Stimulated activated CD8-positive, alpha-beta memory T cell treated with anti-CD3 and anti-CD28 coated beads, Interleukin-15, amount 100 ng/mL, for 1 hour (primary cell): ENCODE measurements at places on chromosomes 13 and 19.
A peak's percentile ranks its signal among the peaks of the same experiment; 100 is the strongest.

DNA sequence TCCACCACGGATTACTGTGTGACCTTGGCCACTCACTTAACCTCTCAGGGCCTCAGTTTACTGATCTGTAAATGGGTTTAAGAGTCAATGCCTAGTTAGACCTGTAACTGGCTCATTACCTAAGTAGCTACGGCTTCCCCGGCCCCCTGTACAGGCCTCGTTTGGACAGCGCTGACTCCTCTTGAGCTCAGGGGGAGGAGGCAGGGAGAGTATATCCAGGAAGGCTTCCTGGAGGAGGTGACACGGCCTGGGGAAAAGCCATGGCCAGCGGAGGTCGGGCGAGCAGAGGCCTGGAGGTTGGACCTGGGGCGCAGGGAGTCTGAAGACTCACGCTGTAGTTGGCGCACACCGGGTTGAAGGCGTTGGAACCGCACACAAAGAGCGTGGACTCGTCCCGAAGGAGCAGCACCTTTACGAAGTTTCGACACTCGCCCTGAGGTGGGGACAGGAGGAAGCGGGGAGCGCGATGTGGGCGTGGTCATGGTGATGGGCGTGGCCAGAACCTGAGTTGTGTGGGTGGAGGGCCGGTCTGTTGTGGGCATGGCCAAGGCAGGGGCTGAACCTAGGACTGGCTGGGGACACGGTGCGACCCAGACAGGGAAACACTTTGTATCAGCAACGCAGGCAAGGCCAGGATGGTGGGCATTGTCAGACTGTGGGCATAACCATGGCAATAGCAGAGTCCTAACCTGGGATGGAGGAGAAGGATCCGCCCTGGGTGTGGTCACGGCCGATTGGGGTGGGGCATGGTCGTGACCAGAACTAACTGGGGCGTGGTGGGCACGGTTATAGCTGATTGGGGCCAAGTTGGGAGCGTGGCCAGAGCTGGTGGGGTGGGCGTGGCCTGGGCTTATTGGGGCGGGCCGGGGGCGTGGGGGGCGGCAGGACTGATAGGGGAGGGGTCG lies 3.6 kb downstream of the SEMA6B start:
- no peak for DNase-seq

- no peak for DNase-seq
These were observed 72.2 kb downstream of the KCTD15 start for GRCh38 chr19:33868788-33869412.

- no peak for DNase-seq
These were observed 303.5 kb downstream of the TEX29 start for GRCh38 chr13:111623743-111624505.

GRCh38 chr19:34172661-34173192 lies 423 bp downstream of the LSM14A start:
- peak; percentile 2 for DNase-seq

GRCh38 chr19:50666346-50667176 lies 17.3 kb downstream of the C19orf81 start:
- no peak for DNase-seq

GRCh38 chr13:41130356-41130755 lies 2.2 kb downstream of the KBTBD6 start:
- no peak for DNase-seq

DNA sequence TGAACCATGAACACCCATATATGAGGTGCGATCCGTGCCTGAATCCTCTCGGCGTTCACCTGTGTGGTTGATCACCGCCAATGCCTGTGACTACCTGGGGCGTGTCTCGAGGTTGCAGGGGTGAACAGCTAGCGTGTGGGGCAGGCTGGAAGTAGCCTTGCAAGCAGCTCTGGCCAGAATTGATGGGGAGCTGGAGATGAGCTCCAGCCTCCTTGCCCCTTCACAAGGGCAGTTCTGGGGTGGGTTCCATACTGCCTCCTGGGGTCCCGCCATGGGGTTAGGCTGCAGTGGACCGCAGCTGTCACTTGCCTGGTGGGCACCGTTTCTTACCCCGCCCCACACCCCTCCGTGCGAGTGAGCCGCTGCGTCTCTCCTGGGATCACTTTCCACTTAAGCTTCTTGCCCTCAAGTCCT lies 154.5 kb upstream of the SOX1 start:
- DNase-seq, result no peak

GRCh38 chr19:51107406-51108065 lies 673 bp downstream of the CTU1 start:
- DNase-seq, result no peak

DNA sequence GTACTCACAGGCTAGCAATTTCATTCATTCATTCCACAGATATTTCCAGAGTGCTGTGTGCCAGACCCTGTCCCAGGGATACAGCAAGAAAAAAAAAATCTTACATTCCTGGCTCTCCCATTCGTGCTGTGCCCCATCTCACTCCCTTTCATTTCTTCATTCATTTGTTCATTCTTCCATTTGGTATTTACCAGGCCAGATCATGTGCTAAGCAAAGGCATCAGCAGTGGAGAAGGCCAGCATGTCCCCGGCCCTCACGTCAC lies 2.3 kb downstream of the MAP3K10 start:
- DNase-seq, result no peak

GRCh38 chr13:97429681-97430081 lies 4.3 kb upstream of the RAP2A start:
- no peak for DNase-seq

DNA sequence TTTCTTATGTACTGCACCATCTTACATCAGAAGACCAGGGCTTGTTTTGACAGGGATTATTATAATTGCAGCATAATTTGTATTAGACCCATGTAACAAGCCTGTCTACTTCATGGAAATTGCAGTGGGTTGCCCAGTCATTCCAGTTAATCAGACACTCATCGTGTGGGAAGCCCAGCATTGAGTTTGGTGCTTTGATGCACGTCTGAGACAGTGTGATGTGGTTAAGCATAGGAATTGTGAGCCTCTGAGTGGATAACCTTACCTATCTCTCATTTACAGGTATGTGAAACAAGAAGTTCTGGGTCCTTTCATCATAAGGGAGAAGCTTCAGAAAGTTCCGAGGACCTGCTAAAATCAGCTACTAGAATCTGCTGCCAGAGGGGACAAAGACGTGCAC lies 12.8 kb downstream of the RGCC start:
- no peak for DNase-seq

GRCh38 chr13:100336795-100337516 lies 248.1 kb downstream of the PCCA start:
- no peak for DNase-seq

DNA sequence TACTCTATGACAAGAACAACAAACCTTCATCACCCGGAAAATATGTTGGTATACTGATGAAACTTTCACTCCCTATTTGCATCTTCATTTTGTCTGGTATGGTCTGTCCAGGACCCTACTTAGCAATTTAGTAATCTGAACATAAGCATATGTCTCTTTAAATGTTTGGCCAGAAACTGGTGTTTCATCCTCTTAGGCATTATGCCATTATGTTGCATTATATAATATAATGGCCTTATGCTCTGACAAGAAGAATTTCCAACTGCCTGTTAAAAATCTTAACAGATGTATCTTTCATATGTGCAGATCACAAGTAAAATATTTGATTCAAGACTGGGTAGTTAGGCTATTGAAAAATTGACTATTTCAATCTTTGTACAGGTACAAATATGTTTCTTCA lies 610.6 kb upstream of the PRR20A start:
- DNase-seq, result no peak

GRCh38 chr13:88461272-88462009 lies 790.3 kb downstream of the SLITRK5 start:
- DNase-seq, result no peak

DNA sequence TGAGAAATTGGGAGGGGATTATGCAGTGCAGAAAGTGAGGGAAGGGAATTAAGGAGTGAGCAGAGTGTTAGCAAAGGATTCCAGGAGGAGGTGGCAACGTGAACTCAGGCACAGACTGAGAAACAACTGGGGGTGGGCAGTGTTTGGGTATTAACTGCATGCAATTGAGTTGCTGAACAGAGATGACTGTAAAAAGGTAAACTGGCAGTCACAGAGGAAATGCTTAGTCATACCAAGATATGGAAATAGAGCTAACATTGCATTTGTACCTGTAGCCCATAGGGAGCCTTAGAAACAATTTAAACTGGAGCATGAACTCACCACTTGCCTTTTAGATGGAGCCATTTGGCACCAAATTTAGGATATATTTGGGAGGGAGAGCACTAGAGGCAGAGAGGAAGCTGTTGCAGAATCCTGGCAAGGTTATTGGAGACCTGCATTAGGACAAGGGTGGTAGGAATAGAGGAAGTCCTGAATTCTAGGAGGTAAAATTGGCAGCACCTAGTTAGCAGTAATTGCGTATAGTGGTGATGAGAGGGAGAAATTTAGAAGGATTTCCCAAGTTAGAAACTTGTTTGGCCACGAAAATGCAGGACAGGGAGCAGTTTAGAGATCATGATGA lies 100.6 kb upstream of the FRY start:
- no peak for DNase-seq

GRCh38 chr13:108915634-108916512 lies 286.5 kb downstream of the MYO16 start:
- DNase-seq, result peak; percentile 36

DNA sequence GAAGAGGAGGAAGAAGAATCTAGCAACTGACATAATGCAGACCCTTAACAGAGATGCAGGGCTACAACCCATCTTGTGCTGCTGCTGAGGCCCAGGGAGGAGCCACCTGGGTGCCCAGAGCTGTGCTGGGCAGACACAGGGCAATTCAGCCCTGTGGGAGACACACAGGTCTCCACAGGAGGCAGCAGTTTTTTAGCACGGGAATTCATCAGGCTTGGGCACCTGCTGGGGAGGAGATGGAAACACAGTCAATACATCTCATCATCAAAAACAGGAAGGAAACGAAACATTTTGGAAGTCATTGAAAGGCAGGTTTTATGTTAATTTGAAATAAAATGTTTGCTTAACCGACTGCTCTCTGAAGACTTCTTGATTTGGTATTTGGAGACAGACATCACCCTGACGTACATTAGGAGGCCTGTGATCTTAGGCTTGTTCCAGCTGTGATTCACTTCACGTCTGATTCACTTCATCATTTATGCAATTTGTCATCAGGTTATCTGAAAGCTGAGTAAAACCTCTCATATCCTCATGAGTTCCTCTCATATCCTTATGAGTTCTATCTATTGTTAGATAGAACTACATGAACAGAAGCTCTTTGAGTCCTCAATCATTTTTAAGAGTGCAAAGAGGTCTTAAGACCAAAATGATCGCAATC lies 77.4 kb downstream of the CYSLTR2 start:
- no peak for DNase-seq

GRCh38 chr13:32257649-32258048 lies 57.5 kb downstream of the ZAR1L start:
- DNase-seq, result no peak

DNA sequence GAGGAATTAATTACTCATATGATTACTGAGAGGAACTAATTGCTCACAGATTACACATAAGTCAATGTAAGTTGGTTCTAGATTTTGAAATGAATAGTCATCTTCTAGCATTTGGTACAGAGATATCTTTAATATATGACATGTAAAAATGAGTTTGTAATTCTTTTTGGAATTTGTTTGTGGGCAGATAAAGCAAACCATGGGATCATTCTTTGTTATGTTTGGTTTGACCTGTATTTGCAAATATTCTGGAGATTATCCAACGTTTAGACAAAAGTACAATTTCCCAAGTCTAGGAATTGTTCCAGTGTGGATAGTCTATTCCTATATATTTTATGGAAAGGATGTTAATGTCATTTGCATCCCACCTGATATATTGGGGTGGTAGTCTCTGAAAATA lies 309.6 kb upstream of the EDNRB start:
- no peak for DNase-seq

DNA sequence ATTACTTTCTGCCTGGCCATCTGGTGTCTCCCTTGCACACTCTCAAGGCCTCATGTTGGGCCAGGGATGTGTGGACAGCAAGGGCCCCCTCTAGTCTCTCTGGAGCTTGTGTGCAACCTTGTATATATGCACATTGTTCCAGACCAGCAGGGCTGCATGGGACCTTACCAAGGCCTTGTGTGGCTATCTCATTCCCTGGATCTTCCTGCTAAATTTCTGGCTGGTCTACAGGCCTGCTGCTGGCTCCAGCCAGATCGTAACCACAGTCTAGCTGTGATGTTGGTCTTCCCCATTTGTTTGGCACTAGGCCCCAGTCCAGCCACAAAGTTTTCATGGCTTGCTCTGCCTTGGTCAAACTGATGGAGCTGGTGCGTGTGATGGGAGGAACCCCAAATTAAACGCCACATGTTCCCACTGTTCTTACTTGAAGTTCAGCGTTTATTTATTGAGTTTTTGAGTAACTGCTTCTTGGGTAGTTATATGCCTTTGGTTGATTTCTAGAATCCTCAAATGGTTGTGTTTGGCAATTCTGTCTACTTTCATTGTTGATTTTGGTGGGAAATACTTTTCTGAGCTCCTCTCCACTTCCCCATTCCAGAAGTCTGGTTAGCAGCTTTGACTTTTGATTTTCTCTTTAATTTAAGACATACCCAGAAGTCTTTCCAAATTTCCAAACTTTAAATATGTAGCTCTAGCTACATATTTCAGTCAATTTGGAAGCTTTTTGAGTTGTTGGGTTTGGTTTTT lies 56.4 kb downstream of the SIPA1L3 start:
- DNase-seq, result no peak

GRCh38 chr19:35432911-35433310 lies 15.1 kb upstream of the FFAR2 start:
- DNase-seq, result no peak

DNA sequence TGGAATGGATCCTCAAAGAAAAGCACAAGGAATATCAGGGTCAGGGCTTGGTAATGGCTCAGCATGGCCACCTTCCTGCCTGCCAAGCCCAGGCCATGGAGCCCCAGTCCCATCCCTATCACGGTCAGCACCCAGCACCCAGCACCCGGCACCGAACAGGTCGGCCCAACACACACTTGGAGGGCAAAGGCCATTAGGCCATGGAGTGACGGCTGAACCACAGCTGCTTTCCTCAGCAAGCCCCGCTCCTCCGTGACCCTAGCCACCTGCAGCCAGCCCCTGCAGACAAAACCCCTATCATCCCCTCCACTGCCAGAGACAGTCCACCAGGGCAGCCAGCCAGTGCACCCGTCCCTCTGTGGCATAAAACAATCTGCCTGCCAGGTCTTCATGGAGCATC lies 20.6 kb downstream of the PEPD start:
- DNase-seq, result no peak

DNA sequence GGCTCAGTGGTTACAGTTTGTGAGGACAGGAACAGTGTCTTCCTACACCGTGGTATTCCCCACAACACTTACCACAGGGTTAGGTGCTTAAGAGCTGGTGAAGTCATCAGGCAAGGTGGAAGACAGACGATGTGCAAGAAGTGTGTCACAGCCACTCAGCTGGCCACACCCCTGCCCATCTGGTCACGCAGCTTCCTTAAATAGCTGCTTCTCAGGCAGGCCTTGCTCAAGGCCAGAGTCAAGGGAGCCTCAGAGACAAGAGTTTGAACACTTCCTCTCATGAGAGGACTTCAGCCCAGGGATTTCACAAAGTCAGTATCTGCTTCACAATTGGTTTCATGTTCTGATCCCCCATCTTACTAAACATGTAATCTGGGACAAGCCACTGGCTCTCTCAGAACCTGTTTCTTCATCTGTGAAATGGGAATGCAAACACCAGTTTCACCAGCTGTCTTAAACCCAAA lies 80.3 kb upstream of the FRY start:
- DNase-seq, result no peak

GRCh38 chr13:28624707-28625432 lies 34.1 kb upstream of the POMP start:
- DNase-seq, result no peak
